ENCODE measurements at places on chromosomes 13 and 19.
A peak's percentile ranks its signal among the peaks of the same experiment; 100 is the strongest.

DNA sequence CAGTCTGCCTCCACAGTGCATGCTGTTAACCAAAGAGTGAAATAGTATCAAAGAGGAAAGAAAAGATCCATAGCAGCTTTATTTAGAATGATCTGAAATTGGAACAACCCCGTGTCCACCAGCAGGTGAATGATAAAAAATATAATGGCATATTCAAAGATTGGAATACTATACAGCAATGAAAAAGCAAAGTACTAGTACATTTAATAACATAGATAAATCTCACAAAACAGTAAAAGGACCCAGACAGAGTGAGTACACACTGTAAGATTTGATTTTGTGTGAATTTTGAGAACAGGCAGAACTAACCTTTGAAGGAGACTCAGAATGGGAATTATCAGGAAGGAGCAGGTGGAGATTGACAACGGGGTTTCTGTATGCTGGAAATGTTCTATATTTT lies 837 bp upstream of the CD209 start:
- no peak for DNase-seq

DNA sequence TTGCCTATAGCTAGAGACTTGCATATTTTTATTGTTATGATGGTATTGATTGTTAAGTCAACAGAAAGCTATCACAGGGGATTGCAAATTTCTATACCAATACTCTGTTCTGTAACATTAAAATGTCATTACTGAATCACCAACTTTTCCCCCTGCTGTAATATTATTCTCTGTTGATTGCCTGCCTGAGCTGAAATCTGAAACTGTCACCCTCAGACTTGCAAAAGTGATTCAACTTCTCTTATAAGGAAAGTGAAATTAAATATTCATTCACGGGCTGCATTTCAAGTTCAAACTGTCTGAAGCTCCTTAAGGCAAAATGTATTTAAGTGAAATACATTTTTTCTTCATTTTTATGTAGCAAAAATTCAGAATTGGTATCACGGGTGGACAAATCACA lies 723.2 kb downstream of the PCDH9 start:
- DNase-seq = peak; percentile 1

GRCh38 chr19:38666663-38667511 lies 19.4 kb downstream of the ACTN4 start:
- DNase-seq = peak; percentile 75

DNA sequence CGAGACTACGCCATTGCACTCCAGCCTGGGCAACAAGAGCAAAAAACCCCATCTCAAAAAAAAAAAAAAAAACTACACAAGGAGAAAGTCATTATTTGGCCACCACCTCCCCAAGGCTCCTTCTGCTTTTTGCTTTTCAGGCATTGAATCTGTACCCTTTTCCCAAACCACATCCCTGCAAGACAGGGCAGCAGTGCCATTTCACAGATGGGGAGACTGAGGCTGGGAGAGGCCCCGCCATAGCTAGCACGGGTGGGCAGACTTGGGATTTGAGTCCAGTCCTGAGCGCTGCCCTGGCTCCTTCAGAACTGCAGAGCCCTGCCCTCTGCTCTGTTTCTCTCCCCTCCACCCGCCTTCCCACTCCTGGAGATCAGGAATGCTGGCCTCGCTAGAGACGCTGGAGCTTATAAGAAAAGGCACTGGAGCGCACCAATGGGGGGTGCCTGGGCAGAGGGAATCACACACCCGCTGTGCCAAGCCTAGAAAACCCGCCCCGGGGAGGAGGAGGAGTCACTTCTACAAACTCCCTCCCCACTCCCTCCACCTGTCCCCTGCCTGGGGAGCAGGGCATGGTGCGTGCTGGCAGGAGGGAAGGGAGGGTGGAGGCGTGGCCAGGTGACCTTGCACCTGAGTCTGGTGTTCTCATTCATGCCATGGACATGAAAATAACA lies 17.6 kb downstream of the TJP3 start:
- DNase-seq = no peak

GRCh38 chr13:99473515-99473914 lies 27.8 kb upstream of the TM9SF2 start:
- DNase-seq = no peak

GRCh38 chr13:45594764-45595163 lies 20.8 kb downstream of the ERICH6B start:
- DNase-seq = no peak

GRCh38 chr19:1961000-1961883 lies 20.3 kb downstream of the CSNK1G2 start:
- DNase-seq = no peak

GRCh38 chr13:112902101-112902651 lies 66.8 kb upstream of the MCF2L start:
- no peak for DNase-seq

- DNase-seq = no peak
Measured at GRCh38 chr13:107867701-107868661, 347.4 kb downstream of the LIG4 start.

GRCh38 chr13:44726778-44727177 lies 150.6 kb upstream of the TSC22D1 start:
- DNase-seq = no peak

DNA sequence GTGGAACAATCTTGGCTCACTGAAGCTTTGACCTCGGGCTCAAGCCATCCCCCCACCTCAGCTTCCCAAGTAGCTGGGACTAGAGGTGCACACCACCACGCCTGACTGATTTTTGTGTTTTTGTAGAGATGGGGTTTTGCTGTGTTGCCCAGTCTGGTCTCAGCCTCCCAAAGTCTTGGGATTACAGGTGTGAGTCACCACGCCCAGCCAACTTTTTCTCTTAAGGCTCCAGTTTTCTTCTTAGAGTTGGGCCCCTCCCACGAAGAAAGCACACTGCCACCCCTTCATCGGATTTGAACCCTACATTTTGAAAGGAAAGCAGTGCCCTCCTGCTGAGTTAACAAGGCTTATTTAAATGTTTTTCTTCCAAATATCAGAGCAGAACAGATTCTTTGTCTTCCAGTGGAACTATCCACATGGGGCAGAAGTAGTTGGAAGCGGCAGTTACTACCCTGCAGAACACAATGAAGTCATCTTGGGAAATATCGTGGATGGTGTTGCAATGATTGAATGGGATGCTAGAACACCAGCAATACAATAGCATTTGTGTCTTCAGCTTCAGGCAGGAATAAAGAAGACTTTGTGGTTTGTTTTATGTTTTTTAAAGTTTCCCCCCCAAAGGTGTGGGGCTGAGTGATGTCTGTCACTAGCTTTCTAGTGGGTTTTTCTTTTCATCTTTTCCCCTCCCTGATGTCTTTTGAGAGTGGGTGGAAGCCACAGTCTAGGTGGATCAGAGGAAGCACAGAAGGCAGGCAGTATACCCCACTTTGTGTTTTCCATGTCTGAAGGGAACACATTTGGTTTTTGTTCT lies 8.9 kb downstream of the ACTN4 start:
- peak; percentile 43 for DNase-seq

DNA sequence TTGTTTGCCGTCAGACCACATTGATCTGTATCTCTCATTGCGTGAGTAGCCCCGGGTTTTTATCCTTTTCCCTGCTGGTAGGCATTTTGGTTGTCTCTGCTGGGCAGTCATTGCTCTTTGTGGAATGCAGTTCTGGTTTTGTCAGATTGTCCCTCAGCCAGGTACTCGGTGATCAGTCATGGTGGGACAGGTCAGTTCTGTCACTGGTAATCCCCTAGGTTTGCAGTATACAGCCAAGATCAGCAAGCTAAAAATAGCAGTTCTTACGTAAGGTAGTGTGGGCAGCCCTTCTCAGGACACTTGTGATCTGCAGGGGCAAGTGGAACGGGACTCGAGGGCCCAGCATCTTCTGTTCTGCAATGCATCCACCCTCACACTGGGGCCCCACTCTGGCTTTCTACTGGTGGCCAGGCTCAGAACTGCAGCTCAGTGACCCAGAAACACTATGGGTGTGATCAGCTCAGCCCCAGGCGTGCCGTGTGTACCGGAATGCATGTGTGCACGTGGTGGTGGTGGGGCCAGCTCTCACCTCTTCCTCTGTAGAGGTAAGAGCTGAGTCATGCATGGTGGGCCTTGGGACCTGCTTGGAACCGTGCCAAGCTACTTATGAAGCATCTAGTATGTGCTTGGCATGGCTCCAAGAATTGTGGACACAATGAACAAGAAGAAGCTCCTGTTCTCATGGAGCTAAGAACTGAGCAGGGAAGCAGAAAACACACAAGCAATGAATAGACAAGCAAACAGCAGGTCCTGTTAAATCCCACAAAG lies 6.3 kb downstream of the PLEKHF1 start:
- peak; percentile 96 for DNase-seq

DNA sequence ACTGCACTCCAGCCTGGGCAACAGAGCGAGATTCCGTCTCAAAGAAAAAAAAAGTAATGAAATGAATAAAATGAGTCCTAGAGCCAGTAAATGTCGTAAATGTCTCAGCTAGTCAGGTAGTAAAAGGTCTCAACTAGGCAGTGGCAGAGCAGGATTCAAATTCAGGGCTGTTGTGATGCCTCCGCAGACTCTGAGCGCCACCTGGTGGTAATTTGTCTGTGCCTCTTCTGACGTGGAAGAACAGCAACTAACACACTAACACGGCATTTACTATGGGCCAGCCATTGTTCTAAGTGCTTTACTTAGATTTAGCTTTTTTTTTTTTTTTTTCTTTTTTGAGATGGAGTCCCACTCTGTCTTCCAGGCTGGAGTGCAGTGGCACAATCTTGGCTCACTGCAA lies 30.2 kb downstream of the CYP2F1 start:
- peak; percentile 87 for DNase-seq

DNA sequence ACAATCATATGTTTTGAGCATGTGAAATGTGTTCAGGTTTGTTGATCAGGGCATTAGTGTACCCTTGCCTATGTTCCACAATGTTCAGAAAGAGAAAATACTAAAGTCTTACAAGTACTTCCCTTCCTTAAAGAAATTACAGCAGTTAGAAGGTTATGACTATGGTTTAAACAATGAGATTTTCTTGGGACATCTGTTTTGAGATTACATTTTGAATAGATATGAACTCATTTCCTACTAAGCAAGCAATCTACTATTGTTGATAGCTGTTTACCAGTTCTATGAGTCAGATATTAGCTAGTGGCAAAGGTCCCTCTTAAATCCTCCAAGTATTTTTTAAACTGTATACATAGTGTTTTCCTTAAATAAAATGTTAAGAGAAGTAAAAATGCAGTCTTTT lies 241.3 kb downstream of the DACH1 start:
- DNase-seq = no peak

DNA sequence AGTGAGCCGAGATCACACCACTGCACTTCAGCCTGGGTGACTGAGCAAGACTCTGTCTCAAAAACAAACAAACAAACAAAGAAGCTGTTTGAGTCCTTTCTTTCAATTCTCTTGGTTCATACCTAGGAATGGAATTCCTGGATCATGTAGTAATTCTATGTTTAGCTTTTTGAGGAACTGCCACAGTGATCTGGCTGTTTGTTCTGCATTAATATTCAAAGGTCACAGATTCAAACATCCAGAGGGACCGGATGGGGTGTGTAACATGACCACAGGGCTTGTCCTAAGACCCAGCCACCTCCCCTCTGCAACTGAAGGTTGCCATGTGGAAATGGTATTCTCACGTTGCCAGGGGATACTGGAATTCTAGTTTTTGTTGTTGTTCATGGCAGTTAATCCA lies 10.2 kb downstream of the COLGALT1 start:
- DNase-seq = no peak

GRCh38 chr19:15466851-15467733 lies 2.7 kb upstream of the RASAL3 start:
- DNase-seq = peak; percentile 93

DNA sequence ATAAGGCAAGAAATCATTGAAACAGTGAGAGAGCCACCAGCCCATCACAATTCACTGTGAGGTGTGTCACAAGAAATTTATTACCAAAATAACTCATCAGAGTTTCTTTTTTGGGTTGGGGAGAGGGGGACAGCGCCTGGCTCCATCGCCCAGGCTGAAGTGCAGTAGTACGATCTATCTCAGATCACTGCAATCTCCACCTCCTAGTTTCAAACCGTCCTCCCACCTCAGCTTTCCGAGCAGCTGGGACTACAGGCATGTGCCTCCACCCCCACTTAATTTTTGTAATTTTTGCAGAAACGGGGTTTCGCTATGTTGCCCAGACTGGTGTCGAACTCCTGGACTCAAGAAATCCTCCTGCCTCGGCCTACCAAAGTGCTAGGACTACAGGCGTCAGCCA lies 3.6 kb downstream of the IFNL1 start:
- DNase-seq = no peak

GRCh38 chr13:19818223-19818842 lies 35.6 kb upstream of the PSPC1 start:
- peak; percentile 54 for DNase-seq

DNA sequence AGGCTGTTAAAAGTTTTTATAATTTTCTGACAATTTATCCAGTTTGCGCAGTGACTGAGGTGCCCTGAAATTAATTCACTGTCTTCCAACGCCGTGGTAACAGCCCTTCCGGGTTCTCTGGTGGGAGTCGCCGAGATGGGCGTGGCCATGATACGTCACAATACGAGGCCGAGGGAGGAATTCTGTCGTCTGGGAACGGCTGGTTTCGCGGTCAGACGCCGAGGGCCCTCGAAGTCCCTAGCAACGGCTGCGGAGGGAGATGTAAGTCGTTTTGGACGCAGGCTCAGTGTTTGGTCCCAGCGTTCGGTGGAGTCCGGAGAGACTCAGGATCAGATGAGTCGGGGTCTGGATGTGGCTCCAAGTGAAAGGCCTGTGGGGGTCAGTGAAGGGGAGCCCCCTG lies 21.7 kb downstream of the ZNF613 start:
- no peak for DNase-seq

DNA sequence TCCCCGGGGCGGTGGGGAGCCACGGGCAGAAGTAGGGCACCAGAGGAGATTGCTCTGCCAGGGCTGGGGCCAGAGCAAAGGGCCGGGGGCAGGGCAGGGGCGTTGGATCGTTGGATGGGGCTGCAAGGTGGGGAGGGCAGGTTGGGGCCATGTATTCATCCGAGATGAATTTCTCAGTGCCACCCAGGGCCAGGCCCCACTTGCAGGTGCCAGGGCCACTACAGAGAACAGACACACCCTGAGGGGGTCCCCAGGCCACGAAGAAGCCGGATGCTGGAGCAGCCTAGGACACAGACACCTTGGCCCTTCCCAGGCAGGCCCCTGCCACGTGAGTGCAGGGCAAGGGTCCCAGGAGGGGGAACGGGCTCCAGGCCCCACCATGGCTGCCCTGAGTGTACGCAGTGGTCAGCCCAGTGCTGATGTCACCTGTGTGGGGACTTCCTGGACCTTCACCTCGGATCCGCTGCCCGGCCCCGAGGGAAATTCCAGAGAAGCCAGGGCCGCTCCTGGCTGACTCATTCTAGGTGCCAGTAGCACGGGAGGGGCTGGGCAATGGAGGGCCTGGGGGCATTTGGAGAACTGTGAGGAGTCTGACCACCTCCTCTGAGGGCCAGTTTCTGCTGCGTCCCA lies 9.6 kb upstream of the SBNO2 start:
- no peak for DNase-seq

DNA sequence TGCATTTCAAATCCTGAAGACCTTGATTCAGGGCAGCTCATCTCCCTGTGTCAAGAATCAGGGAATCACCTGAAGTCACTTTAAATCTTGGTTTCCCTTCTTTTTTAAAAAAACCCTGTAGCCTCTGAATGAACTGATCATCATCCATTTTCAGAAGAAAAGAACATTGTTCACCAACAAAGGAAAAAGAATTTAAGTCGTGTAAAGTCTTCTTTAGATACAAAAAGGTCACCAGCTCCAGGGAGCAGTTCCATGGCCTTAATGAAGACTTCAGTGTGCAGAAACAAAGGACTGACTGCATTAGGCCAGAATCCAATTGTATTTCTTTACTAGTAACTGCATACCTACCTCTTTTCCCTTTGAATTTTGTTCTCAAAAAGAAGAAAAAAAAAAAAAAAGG lies 245.0 kb downstream of the ABCC4 start:
- DNase-seq = no peak

GRCh38 chr19:17206736-17207581 lies 8.2 kb upstream of the USE1 start:
- DNase-seq = no peak

Data from activated CD4-positive, alpha-beta T cell treated with anti-CD3 and anti-CD28 coated beads, Interleukin-2, Interleukin-6, amounts not matched to agents 100 ng/mL and 50 ng/mL, durations not matched to agents 16 hours and 8 hours (primary cell).